ENCODE measurements at places on chromosomes 2 and 18.
A peak's percentile ranks its signal among the peaks of the same experiment; 100 is the strongest.

DNA sequence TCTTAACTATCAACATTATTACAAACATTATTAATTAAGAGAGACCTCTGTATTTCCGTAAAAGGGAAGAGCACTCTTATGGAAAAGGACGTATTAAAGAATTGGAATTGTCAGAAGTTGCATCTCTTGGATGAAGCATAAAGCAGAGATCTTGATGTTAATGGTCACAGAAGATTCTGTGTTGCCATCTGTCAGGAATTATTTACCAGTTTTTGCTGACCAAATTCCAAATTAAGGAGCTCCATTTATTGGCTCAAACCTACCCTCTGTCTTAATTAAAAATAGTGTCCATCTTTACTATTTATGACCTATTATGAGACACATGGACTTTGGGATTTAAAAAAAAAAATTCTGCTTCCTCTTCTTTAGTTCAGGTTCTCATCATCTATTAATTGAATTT, 232.1 kb downstream of the ARHGAP15 start:
- DNase-seq = no peak

DNA sequence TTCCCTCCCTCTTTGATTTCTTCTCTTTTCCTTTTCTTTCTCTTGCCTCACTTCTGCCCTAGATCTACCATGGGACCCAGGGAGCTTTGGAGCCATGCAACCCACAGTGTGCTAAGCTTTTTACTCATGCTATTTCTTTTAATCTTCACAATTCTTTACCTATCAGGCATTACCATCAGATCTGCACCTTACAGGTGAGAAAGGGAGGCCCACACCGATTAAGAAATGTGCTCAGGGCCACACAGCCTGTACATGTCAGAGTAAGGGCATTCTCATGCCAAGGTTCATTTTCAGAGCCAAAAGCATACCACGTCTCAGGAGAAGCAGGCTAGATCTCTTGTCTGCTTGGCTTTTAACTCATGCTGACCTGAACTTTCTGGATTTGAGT, 161.9 kb downstream of the RPIA start:
- DNase-seq = no peak

GRCh38 chr2:107553539-107553938, 273.2 kb upstream of the RGPD4 start:
- DNase-seq = no peak

- DNase-seq = no peak
These were observed 335.7 kb upstream of the UBE2E3 start for GRCh38 chr2:180644709-180645108.

DNA sequence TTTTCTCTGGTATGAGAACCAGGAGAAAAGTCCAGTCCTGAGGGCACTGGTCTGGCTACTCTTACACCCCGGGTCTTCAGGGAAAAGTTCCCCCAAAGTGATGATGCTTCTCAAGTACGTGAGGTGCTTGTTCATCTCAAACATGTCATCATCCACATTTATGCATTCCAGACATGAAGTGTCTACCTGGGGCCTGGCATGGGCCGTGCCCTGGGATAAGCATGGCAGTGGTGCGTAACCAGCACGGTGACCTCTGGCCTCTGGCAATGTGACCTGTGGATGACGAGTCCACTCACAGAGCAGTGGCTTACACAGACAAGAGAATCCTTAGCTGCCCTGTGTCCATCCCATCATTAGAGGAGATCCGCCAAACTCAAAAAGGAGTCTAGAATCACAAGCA, 74.8 kb upstream of the LGALSL start:
- no peak for DNase-seq

DNA sequence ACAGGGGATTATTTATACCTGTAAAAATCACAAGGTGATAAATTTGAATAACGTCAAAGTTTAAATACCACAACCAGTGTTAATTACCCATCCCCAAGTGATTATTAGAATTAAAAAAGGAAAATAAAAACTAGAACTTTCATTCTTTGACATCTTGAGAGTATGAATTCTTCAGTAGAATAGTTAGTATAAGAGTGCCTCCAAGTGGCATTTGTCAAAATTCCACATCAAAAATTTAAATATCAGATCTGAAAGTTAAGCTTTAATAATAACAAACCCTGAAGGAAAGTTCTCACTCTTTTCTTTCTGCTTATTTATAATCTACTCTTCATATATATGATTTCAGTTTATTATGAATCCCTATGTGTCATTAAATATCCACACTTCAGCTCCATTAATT, 273.7 kb upstream of the KYNU start:
- no peak for DNase-seq

- DNase-seq = no peak
These were observed at the start of gene SETBP1 for GRCh38 chr18:44680273-44681075. SETBP1 (plus strand) TSS chr18:44680888; CDS start chr18:44701347, 20,459 bp downstream.

GRCh38 chr2:39160982-39161381, 40.1 kb upstream of the SOS1 start:
- DNase-seq = no peak

DNA sequence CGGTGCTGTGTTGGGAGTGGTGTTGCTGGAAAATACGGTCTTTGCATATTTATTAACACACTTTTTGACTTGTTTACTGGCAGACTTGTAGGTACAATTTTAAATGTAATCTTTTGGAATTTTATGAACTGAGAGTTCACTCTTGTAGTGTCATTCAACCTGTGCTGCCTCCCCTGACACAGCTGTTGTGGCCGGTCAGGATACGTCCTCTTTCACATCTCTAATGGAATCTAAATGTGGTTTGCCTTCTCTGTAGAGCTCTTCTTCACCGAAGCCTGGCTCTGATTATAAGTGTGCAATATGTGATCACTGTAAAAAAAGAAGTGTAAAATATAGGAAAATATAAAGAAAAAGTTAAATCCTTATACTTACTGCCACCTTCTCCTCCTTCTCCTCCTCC, 94.7 kb downstream of the MAP4K4 start:
- no peak for DNase-seq

- DNase-seq = no peak
These were observed 113.9 kb downstream of the PTPN4 start for GRCh38 chr2:119873350-119874315.

- DNase-seq = no peak
These were observed 128.3 kb downstream of the DNER start for GRCh38 chr2:229586012-229586411.

- DNase-seq = no peak
These were observed 50.4 kb downstream of the PAX8 start for GRCh38 chr2:113228351-113228750.

DNA sequence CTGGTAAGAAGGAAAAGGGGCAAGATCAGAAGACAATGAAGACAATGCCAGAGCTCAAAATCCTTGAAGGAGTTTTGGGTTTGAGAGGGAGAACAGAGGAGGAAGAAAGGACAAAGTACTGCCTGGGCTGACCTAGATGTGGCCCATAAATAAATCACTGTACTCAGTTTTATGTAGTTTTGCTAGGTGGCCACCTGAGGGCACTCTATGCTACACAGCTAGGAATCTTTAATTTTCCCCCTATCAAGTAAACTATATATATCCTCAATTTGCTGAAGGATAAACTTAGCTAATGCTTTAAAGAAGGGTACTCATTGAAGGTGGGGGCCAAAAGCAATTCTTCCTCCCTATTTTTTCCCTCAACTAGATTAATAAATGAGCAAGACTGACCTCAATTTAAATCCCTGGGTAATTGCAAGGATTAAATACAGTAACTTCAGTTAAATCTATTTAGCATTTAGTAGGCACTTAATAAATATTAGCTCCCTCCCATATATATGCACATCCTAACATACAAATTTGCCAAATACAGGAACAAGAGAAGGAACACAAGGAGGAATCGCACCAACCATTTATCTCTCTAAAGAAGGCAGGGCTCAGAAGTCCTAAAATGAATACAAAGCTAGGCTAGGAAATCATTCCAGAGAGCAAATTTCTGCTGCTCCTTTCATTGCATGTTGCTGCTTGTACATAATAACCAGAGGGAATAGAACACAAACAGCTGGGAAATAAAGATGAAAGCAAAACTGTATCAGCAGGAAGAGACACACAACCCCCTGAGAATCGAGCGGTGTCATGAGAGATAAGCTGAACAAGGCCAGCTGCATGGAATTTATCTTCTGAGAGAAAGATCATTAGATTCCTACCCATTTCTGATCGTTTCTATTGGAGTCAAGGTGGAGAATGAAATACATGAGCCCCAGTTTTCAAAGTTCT, 540.1 kb downstream of the NRXN1 start:
- DNase-seq = peak; percentile 1

- no peak for DNase-seq
These were observed 97.7 kb downstream of the DPP4 start for GRCh38 chr2:161976295-161976694.

- no peak for DNase-seq
These were observed 22.4 kb downstream of the TMEM200C start for GRCh38 chr18:5872886-5873285.

DNA sequence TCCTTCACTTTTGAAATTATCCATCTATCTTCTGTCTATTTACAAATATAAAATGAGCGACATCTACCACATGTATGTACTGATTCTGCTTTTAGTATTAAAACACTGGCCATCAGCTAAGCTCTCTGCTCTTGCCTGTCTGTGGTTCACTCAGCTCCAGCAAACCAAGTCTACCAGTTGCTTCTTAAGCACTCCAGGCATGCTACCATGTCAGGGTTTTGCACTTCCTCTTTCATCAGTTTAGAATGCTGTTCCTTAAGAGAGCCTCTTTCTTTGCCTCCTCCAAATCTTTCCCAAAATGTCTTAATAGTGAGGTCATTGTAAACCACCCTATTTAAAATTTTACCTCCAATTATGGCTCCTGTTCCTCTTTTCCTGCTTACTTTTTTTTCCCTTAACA, 59.5 kb downstream of the SCN3A start:
- no peak for DNase-seq

DNA sequence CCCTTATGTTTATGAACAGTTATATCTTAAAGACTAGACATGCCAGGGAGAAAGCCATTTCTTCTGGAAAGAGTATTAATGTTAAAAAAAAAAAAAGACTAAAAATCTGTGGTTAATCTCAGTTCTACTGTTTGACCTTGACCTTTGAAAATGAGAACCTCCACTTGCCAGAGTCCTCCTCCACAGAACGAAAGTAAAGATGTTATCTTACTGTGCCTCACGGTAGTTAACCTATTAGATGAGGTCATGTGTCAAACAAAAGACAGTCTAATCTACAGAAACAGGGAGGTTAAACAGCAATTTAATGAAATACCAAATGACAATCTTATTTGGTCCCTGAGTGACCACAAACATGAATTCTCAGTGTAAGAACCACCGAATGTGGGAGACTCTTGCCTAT, 51.2 kb downstream of the SLC14A2 start:
- DNase-seq = no peak

DNA sequence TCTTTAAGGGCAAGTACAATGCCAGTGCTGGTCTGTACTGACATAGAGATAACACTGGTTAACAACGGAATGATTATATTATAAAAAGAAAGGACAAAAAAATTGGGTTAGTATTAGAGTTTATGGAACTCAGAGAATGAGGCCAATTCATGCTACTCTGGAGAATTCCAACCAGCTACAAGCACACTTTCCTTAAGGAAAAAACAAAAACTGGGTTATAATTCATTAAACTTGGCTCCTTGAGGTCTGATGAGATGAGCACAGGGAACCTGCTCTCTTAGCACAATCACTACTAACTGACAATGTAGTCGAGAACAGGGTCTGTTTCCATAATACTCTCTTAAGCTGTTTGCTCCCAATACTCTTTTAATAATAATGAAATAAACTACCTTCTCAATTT, 165.3 kb downstream of the NRXN1 start:
- no peak for DNase-seq

GRCh38 chr18:68772268-68772667, 25.6 kb upstream of the CCDC102B start:
- no peak for DNase-seq

DNA sequence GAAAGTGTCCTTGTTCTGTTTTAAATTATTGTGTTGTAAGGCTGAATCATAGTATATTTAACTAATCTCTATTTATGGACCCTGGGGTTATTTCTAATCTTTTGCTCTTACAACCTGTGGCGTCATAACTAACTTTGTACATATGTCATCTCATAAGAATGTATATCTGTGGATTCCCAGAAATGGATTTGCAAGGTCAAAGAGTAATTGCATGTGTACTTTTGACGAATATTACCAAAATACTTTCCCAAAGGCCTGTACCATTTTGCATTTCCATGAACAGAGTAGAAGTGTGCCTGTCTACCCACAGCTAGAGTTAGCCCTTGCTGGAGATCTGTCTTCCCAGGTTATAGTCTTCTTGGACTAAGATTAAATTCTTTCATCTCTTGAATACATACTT, 42.8 kb downstream of the SEMA4F start:
- DNase-seq = no peak

GRCh38 chr18:55272510-55273243, 313.4 kb upstream of the CCDC68 start:
- DNase-seq = no peak

GRCh38 chr2:61962095-61962984, 56.9 kb downstream of the COMMD1 start:
- no peak for DNase-seq

GRCh38 chr2:159051133-159051532, 82.7 kb downstream of the TANC1 start:
- no peak for DNase-seq

DNA sequence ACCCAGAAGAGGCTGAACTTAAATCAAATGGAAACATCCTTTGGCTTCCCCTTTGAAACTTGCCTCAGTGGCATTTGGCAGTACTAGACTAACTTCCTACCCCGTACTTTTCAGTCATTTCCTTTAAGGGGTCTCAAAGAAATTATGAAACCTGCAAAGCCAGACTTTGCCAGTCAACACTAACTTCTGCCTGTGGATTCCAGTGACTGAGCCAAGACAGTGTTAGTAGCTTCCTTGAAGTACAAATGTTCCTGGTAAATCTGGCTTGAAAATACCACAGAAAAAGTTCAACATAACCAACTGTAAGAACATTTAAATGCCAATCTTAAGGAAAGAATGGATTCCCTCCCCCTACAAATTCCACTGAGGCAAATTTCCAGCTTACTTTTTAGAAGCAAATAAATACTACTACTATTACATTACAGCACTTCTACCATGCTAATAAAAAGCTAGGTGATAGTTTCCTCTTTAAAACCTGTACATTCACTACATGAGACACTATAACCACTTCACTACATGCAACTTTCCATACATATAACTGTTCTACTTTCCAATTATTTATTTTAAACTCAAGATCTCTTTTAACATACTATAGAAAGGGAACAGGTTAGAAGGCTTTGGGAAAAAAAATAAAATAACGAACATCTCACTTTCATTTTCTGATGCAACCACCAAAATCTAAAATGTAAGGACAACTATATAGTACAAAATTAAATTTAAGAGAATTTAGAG, 2.4 kb downstream of the PELI1 start:
- DNase-seq = no peak

GRCh38 chr18:31990823-31991222, 27.8 kb upstream of the RNF125 start:
- DNase-seq = no peak

- DNase-seq = no peak
These were observed 116.8 kb upstream of the PKDCC start for GRCh38 chr2:41930807-41931566.

- no peak for DNase-seq
These were observed 2.9 kb downstream of the CYP26B1 start for GRCh38 chr2:72144632-72145288.

All from stimulated activated CD4-positive, alpha-beta T cell treated with anti-CD3 and anti-CD28 coated beads, Interleukin-2, amount 100 ng/mL, for 4 hours (primary cell).